Stimulated activated CD4-positive, alpha-beta T cell treated with anti-CD3 and anti-CD28 coated beads, Interleukin-15, amount 100 ng/mL, for 24 hours (primary cell): ENCODE measurements at places on chromosomes 4 and X.

GRCh38 chr4:150583287-150584110 is 1.5 kb downstream of the MAB21L2 start:
- no peak for DNase-seq

- DNase-seq: no peak
These were observed 349.3 kb downstream of the FBXO8 start for GRCh38 chr4:173934201-173934600.

DNA sequence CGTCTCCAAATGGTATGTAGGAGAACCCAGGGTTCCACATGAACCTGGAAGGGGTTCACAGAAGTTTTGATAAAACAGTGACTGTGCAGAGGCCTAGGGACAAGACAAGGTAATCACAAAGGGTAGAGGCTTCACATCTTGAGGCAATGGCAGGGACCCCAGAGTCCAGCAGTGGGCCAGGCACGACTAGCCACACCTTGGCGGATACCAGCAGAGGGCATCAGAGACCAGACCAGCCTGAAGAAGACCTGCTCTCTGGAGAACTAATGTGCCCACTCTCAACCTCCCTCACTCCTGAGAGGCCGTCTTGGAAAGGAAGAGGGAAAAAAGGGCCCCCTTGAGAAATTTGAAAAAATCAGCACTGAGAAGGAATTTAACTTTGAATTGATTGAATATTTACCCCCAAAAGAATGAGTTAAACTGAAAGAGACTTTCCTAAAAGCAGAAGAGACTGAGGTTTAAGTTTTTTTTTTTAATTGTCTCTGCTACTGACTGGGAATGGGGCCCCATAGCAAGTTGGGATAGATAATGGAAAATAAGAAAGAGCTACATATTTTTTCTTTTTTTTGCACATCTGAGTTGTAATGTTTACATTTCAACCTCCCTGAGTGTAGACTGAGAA is 243.8 kb upstream of the JADE1 start:
- DNase-seq: peak; percentile 28

DNA sequence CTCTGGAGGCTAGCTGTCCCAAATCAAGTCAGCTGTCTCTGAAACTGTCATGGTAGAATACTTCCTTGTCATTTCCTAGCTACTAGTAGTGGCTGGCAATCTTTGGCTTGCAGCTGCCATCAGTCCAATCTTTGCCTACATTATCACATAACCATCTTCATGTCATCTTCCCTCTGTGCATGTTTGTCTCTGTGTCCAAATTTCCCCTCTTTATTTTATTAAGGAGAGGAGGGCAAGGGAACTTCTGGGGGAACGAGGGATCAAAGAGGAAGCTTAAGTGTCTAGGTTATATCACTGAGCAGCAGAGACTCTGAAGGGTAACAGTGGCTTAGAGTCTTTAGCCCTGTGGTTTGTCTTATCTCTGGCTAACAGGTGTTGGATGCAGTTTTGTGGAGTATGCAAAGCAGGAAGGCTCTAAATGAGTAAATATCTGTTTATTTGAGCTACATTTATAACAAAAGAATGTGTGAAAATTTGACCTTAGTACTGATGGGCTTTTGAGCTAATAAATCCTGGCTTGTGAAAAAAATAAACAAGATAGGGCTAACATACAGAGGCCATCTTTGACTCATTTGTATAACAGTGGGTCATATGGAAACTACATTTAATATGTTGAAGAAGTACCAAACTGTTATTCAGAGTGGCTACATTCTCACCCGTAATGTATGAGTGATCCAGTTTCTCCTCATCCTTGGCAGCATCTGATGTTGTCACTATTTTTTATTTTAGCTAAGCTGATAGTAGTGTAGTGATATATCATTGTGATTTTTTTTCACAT is 49.4 kb upstream of the ENOX2 start:
- no peak for DNase-seq

GRCh38 chr4:14552119-14552518 is 450.2 kb upstream of the CPEB2 start:
- DNase-seq: no peak
